ENCODE measurements at places on chromosomes 11 and 22.

- DNase-seq = no peak
These were observed 84.3 kb downstream of the STIM1 start for GRCh38 chr11:3939651-3940190.

GRCh38 chr22:17258015-17258787, 39.0 kb upstream of the ADA2 start:
- DNase-seq = no peak

DNA sequence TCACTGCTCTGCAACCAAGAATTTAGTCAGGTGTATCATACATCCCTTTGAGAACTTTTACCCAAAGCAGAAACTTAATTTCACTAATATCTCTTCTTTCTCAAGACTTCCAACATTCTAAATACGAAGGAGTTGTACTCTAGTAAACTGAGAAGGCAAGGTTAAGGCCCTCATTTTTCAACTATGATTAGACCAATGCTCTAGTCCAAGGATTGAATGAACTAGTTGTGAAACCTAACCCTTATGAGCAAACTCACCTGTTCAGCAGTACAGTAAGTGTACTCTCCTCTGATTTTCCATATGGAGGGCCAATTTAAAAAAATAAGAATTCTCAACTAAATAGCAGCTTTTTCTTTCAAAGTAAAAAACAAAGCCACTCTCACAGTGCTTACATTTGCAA, 180.0 kb upstream of the C11orf58 start:
- DNase-seq = no peak

DNA sequence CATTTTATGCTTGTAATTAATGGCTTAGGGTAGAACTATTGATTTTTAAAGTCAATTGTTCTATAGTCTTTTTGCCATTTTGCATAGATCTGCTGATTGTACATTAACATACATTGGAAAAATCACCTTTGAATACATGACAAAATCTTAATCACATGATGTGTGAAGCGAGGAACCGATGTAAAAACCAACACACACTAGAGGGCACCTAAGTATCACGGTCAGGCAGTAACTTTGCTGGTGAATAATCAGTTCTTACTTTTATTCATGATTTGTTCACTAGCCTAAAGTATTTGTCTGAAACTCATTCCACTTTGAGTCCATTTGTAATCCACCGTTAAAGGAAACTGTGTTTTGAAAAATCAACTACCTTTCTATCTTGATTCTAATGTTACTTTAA, 28.2 kb downstream of the JHY start:
- DNase-seq = no peak

DNA sequence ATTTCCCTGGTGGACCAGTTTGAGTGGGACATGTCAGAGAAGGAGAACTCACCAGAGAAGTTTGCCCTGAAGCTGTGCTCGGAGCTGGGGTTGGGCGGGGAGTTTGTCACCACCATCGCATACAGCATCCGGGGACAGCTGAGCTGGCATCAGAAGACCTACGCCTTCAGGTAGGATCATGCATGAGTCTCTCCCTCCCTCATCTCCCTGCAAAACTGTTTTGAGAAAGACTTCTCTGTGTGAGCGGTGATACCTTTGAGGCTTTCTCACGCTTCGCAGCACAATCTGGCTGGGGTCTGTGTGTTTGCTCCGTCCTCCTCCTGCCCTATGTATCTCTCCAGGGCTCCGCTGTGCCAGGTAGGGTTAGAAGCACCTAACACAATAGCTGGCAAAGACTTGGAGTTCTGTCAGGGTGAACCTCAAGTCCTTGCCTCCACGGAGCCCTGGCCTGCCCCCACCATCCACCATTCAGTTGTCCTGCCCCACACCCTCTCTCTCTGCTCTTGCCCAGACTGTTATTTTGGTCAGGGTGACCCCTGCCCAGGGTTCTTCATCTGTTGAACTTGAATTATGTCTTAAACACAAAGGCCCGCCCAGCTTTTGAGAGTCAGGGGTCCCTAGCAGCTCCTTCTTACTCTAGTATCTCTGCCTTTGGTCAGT, 13.4 kb downstream of the DERL3 start:
- no peak for DNase-seq

GRCh38 chr11:32418836-32419235, 16.5 kb downstream of the WT1 start:
- no peak for DNase-seq

DNA sequence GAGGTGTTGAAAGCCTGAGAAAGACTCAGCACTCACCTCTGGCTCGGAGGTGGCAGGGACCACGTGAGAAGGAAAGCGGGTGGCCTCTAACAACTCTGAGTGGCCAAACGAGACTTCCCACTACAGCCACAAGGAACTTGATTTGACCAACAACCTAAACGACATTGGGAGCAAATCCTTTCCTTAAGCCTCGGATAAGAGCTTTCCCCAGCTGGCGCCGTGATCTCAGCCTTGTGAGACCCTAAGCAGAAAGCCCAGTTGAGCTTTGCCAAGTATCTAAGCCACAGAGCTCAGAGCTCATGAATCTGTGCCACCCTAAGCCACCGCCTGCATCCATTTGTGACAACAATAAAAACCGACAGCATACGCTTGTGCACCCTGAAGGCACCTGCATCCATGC, 636.0 kb downstream of the TBC1D22A start:
- no peak for DNase-seq

Measured in T1000 (cell line).